ENCODE measurements at places on chromosomes 6 and 20.

DNA sequence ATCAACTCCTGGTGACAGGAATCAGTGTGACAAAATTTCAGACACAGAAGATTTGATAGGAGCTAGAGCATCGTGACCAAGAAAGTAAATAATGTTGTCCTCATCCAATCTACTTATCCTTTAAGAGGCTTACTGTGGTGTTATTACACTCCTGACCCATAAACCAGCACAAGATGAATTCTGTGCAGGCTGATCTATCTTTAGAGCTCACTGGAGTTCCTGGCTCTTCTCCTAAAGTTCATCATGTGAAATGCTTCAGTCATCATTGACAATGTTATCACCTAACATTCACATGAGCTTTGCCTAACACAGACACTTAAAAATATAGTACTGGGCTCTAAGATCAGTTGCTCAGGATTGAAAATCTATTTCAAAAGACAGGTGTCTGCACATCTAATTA lies 271.0 kb upstream of the HSF2 start:
- DNase-seq: no peak

- no peak for DNase-seq
These were observed 2.6 kb downstream of the SIRPG start for GRCh38 chr20:1654996-1655395.

- DNase-seq: no peak
These were observed 16.5 kb upstream of the RPN2 start for GRCh38 chr20:37162646-37163045.

DNA sequence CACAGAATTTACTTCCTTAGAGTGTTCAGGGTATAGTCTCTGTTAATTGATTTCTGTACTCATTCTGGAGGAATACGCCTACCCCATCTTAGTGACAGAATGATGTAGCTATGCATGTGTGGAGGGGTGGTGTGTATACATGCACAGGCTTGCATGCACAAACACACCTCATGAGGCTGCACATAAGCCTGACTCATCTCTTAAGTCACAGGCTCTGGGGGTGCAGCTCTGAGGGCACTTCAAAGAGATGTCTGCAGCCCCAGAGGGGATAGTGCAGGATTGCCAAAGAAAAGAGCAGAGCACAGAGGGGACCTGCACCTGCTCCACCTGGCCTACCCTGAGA lies 24.6 kb downstream of the TBX18 start:
- DNase-seq: peak; percentile 88

DNA sequence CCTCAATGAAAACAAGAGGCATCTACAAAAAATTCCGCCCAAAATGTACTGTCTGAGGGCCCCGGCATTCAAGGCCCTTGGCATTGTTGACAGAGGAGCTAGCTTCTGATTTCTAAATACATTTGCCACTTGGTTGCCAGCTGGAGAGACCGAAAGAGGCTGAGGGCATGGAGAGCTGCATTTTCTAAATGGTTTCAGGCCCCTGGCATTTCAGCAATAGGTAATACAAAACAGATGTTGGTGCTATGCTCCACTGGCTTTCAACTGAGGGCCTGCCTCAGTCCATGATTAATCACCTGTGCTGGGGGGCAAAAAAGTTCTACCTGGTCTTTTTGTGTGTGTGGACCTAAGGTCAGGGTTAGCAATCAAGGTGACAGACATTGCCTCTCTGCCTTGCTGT lies 79.5 kb upstream of the ISM1 start:
- DNase-seq: no peak

DNA sequence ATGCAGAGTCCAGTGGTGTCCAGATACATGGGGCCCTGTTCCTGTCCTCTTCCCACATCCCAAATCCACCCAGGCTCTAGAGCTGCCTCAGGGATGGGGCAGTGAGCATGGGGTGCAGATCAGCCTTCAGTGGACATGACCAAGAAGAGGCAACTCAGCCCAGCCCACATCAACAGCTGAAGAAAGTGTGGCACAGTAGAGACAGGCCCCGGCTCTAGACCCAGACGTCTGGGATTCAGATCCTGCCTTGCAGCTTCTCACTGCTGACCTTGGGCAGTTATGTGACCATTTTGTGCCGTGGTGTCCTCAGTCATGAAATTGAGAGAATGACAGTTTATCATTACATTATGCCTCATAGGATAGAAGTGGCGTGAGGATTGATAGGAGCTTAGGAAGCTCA lies 54.6 kb upstream of the CST7 start:
- no peak for DNase-seq

DNA sequence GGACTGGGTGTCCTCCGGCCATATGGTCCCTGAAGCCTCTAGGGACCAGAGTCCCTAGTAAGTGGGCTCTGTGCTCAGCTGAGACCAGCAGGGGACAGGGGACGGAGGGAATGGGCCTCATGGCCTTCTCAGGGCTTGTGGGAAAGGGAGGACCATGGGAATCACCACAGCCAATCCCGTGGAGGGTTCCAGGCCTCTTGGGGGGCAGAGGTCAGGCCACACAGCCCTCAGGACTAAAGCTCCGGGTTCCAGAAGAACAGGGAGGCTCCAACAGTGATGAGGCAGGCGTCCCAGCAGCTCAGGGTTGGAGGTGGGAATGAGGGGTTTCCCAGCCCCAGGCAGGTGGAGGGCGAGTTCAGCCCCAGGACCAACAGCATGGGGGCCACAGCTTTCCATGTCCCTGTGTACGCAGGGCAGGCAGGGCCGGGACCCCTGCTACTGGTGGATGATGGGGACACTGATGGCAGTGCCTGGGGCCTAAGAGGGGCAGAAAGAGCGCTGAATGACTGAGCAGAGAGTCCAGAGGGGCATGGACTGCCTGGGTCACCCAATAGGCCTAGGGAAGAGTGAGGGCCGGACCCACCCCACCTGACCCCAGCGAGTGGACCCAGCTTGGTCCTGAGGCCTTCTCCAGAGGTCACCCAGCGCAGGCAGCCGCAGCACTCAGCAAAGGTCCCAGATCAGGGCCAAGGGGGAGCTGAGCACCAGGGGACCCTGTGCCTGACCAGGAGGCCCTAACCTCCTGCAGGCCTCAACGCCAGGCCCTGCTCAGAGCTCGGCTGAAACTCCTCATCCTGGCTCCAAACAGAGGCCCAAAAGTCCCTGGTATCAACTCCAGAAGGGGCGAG lies 8.8 kb downstream of the MYL9 start:
- DNase-seq: no peak

DNA sequence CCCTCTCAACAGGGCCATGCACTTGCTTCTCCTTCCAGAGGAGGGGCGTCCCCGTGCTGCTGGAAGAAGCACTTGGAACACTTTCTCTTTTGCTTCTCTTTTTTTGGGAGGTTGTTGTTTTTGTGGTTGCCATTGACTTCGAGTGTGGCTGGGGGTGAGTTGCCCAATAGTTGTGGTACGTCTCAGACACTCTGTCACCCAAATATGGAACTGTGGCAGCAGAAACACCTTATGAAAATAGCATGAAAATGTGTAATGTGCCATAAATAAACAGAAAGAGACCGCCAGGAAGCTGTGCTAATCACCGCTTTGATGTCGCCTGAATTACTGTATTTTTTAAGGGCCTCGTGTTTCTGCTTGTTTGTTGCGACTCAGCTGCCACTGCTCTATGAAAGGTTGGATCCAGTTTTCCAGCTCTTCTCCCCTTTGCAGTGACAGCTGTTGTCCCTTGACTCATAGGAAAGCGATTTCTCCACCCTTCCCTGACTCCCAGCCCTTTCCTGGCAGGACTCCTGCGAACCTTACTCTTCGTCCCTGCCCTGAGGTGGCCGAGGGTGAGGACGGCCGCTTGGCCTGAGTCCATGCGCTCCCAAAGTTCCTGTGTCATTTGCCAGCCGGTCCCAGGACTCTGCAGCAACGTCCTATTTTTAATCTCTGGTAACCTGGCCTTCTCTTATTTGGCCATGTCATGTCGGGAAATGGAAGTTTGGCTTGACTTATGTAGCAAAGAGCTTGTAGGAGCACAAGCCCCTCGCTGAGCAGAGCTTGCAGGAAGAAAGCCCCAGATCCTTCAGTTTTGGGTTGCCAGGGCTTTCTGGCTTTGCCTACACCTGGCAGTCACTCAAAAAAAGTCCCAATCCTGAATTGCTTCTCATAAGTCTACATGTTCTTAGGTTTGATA lies 694.6 kb downstream of the QKI start:
- peak; percentile 75 for DNase-seq

DNA sequence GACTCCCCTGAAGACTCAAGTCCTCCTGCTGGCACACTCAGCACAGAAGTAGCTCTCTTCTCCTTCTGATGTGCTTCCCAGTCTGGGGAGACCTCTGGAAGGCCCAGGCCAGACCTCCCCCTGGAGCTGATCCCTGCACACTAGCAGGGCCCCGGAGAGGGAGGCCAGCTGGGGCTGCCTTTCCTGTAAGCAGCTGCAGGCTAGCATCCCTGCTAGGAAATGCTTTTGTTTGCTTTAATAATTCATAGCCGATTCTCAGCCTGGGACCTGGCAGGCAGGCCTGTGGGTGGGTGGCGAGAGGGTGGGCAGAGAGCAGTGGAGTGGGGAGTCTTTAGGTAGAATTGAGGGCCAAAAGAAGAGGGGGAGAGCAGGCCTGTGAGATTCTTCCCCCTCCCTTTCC lies 5.2 kb downstream of the EBF4 start:
- no peak for DNase-seq

- DNase-seq: peak; percentile 32
These were observed 818 bp upstream of the MDGA1 start for GRCh38 chr6:37698264-37699137.

- peak; percentile 27 for DNase-seq
These were observed 103.1 kb upstream of the TBX18 start for GRCh38 chr6:84867521-84867920.

DNA sequence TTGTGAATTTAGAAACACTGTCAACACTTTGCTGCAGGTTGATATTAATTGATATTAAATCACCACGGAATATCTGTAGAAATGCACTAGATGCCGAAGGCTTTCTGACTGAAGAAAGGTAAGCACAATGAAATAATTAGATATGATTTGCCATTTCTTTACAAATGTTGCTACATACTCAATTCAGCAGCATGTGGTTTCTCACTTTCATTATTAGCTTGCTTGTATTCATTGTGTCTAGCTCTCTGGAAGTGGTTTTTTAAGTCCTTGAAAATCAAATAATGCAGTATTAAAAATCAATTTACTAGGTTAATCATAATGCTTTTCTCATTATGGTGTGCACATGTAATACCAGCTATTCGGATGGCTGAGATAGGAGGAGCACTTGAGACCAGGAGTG lies 231.3 kb upstream of the MARCKS start:
- DNase-seq: no peak

Measured in RWPE1 (cell line).